Stimulated activated CD4-positive, alpha-beta T cell treated with anti-CD3 and anti-CD28 coated beads, Interleukin-15, amount 100 ng/mL, for 1 hour (primary cell): ENCODE measurements at places on chromosomes 6 and 20.
A peak's percentile ranks its signal among the peaks of the same experiment; 100 is the strongest.

DNA sequence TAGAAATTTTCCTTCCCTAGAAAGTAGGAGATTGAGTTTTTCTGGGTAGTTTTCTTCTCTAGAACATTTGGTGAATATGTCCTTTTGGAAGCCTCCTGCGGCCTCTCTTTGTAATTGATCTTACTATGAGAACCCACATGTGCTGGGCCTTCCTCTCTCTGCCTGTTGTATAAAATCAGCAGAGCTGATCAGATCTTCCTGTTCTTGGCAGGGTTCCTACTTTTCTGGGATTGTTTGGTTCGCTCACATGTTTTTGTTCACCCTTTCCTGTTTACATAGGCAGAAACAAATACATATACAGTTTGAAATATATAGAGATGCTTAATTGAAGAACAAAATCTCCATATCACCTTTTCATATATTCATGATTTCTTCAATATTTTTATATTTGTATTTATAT is 57.8 kb downstream of the IL22RA2 start:
- DNase-seq = no peak

DNA sequence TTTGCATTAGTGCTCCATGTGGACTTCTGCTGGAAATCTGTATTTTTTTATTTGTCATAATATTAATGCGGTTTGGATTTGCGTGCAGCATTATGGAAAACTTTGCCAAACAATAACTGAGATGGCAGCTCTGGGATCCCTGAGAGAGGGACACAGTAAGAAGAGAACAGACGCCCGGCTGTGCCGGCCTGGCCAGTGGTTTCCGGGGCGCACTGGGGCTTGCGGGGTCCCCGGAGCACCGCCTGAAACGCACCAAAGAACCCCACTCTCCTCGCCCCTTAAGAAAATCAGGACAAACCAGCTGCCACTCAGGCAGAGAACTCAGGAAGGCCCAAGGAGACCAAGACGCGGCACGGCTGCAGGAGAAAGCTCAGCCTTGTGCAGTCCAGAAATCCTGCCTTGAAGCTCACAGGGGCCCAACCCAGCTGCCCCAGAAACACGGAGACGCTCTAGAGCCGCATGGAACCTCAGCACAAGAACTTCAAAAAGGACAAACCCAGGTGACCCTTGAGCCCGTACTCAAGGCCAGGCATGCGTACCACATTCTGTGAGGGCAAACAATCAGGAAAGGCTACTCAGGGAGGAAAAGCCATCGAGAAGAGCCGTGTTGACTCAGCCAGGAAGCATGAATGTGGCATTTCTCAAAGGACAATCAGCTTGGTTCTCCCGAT is 226.5 kb upstream of the CDYL start:
- no peak for DNase-seq

DNA sequence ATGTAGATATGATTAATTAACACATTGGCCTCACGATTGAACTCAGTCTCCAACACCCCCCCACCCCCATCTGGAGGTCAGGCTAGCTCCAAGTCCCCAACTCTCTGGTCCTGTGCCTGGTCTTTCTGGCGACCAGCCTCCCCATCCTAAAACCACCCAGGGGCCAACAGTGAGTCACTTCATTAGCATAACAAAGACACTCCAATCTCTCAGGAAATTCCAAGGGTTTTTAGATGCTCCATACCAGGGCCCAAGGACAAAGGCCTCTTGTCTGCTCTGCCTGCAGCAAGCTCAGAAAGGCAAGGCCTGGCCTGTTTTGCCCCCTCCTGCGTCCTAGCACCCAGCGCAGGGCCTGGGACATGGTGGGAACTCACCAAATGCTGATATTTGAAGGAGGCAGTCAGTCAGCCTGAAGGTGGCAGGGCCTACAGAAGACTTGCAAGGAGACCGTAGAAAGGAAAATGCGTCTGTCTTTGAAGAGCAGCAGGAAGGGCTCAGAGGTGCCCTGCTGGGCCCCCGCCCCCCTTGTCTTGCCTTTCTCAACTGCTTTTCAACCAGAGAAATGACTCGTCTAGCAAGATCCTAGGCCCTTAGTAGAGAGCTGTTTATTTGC is 184.7 kb downstream of the CDH4 start:
- no peak for DNase-seq

DNA sequence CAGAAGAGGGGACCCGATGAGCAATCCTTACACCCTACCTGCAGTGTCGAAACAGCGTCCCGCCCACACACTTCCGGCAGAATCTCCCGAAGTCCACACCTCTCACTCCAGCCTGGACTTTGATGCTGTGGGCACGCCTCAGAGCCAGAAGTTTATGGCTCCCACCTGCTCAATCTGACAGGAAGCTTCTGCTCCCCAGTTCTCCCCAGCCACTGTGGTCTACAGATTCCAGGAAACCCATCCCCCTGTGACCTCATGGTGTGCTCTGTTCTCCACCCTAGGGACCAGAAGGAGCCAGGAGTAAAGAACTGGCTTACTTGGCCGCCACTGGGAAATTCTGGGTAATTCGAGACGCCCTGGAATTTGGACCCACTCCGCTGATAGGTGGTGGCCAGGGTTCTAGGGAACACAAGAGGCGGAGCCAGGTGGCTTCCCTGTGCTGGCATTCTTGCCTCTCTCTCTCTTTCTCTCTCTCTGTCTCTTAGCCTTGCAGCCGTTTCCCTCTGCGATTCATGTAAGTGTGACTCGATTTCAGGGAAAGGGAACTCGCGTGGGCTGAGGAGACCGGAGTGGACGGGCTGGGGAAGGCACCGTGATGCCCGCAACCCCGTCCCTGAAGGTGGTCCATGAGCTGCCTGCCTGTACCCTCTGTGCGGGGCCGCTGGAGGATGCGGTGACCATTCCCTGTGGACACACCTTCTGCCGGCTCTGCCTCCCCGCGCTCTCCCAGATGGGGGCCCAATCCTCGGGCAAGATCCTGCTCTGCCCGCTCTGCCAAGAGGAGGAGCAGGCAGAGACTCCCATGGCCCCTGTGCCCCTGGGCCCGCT is at the start of gene TRIM15:
TSS of gene TRIM15 (plus strand) at position 457 of the 828 bp plus-strand sequence. CDS start at position 596, 139 bp downstream.
- peak; percentile 38 for DNase-seq

DNA sequence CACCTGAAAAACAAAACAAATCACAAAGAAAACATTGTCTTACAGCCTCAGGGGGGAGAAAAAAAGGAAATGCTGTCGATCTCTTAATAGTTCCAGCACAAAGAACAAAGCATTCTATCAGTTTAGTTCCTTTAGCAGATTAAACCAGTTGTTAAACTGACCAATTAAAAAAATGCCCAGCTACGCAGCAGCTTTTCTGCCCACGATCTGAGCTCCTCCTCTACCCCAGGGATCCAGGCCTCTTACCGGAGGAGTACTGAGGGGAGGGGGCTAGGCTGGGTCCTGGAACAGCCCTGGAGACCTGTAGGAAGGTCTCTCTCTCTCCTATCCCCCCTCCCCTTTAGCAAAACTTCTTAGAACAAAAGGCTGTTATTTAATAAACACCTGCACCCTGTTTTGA is 13.4 kb downstream of the PTK7 start:
- DNase-seq = no peak

- DNase-seq = no peak
Observed at GRCh38 chr6:12246900-12247299, 43.3 kb upstream of the EDN1 start.

GRCh38 chr6:431504-431903 is 40.0 kb downstream of the IRF4 start:
- no peak for DNase-seq

DNA sequence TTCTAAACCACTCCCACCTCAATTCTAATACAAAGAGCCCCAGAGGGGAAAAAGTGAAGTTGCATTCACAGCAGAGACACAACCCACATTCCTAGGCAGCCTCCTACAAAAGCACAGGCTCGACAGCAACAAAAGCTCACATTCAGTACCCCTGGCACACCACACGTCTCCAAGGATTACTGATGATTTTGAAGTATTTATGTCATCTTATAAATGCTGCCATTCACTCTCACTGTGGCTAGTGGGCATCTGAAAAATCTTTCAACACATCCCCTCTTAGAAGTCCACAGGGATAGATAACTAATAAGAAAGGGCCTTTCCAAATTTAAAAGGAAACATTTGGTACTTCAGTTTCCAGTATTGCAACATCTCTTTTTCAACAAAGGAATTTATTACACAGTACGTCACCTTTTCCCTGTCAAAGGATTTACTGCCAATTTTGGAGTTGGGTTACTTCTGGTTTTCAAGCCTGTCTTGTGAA is 146.7 kb downstream of the TASP1 start:
- no peak for DNase-seq

DNA sequence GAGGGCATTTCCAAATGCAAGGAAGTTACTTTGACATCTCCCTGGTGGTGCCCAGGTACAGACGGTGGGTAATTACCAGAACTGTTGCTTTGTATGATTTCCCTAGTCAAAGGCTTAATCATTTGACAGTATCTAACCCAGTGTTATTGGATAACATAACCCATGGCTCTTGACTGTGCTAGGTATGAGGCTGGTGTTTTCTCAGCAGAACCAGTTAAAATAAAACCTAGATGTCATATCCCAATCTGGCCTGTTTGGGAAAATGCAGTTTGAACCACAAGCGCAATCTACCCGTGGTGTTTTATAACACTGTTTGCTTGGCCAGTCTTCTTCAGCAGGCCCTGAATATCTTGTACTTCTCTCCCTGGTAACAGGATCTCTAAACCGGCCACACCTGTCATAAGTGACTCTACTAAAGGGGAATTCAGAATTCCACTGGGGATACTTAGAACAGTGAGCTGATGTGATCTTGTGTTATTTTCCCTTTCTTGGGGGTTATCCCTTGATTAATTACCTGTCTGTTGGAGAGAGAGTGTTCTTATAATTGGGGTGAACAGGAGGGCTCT is 32.8 kb downstream of the PPP1R14C start:
- DNase-seq = no peak

DNA sequence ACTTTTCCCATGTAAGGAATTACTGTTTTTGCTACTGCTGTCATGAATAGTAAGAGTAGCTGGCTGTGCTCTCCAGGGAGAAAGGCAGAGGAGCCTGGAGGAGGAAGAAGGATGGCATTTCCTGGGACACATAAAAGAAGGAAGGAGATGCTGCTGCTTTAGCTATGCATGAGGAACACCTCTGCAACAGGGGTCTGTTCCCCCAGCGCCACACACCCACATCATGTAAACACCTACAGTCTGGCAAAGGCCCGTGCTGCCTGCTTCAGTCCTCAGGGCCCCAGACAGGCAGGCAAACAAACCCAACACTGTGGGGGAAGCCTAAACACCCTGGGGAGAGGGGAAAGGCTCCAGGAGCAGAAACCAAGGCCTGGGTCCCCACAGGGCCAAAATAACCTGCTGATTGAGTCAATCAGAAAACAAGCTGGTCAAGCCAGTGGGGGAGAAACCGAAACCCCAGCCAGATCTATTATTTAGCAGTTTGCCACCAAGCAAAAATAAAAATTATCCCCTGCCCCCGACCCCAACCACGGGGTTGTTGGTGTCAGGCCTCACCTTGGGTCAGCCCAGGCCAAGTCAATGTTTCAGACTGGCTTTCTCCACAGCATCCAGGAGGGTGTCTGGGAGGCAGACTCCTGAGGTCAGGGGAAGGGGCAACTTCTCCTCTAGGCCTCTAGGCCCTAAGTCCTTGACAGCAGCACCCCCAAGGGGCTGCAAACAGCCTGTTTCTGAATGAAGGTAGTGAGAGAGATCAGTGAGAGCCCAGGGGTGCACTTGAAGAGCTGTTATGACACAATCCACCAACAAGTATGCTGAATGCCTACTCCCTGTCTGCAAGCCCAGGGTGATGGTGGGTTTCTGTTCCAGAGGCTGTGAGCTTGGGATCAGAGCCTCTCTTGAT is 34.6 kb upstream of the SCUBE3 start:
- DNase-seq = no peak

DNA sequence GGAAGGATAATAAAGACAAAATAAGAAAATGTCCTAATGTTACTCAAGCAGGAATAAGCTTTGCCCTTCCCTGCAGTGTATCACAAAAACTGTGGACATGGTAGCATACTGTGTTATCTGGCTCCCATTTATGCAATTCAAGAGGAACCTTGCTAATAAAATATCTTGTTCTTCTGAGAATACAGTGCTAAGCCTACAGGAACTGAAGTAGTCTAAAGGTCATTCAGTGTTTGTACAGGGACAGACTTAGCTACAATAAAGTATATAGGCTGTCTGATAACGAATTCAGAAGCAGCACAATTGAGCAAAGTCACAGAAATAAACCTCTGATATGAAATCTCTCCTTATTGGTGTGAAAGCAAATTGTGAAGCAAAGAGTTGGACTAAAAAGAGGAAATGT is 59.6 kb upstream of the SDHAF4 start:
- no peak for DNase-seq

DNA sequence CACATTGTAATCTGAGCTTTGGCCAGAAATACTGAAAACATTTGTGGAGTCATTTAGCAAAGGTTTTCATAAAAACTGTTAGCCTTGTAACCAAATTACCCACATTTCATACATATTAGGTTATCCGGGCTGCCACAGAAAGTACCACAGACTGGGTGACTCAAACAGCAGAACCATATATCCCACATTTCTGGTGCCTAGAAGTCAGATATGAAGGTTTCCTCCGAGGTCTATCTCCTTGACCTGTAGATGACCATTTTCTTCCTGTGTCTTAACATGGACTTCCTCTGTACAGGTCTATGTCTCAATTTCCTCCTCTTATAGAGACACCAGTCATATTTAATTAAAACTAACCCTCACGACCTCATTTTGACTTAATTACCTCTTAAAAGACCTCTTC is 49.5 kb upstream of the SMIM28 start:
- DNase-seq = no peak

GRCh38 chr20:62146019-62146755 is 2.6 kb downstream of the SS18L1 start:
- DNase-seq = no peak

DNA sequence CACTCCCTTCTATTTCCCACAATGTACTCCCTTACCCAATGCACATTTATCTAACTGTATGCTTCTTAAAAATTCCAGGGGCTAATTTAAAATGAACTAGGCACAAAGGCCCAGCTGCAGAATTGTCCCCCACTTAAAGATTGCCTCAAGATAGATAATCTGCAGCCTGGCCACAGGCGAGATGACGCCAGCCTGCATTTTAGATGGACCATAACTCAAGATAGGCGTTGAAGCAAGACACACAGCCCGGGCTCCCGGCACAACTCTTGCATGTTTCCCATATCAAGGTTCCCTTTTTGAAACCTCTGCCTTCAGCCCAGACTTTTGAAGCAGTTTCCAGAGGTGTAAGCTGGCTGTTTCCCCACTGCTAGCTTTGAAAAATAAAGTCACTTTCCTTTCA is 3.2 kb upstream of the REPS1 start:
- DNase-seq = no peak

DNA sequence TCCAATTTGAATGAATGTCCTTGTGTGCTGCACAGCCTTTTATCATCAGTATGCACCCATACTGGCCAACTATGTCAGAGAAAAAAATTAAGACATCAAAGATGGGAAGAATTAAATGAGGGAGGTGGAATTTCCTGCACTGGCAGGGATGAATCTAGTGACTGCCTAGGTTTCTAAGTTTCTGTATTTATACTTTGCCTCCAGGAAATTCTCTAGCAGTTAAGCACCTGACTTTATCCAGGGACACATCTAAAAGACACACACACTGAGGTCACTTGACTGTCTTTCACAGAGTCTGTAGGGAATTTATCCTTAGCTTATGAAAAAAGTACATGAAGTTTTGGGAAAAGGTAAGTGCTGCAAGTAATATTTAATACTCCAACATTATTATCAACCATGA is 636.5 kb upstream of the PTCHD4 start:
- no peak for DNase-seq

GRCh38 chr20:7500231-7500663 is 440.0 kb downstream of the HAO1 start:
- DNase-seq = no peak
